Non-pigmented ciliary epithelial cell (primary cell): ENCODE measurements at places on chromosomes 5 and 9.

- DNase-seq, result no peak
Measured at GRCh38 chr5:119435436-119436132, 16.7 kb upstream of the HSD17B4 start.

- DNase-seq, result no peak
Measured at GRCh38 chr5:173441053-173441628, 112.9 kb upstream of the STC2 start.

GRCh38 chr9:100063185-100063584 lies 35.6 kb downstream of the ERP44 start:
- DNase-seq, result no peak

DNA sequence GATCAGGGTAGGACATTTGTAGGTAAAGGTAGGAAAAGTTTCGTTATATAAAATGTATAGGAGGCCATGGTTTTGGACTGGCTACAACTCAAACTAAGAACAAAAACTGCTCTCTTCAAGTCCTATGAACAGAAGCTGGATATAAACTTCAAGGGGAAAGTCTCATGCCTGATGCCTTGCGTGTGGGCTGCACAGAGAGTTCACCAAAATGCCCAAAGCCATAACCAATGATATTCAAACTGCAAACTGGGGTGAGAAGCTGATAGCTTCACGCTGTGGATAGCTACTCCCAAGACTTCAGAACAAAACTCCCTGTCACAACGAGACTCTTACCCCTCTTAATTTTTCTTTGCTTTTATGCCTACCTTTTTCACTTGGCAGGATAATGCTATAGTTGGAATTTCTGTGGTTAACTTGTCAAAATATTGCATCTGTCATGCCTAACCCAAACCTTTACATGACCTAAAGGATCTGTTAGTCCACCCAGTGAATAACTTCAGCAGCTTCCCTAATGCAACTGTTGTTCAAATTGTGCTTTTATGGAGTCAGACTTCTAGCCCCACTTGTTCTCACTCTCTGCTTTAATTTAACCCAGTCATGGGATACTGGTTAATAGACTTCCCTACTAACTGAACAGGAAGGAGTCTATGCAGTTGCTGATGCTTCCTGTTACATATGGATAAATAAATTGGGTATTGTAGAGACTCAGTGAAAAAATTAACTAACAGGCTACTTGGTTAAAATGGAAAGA lies 71.9 kb downstream of the SFXN1 start:
- DNase-seq, result no peak

- no peak for DNase-seq
Measured at GRCh38 chr9:120235081-120235480, 344.9 kb downstream of the CDK5RAP2 start.

DNA sequence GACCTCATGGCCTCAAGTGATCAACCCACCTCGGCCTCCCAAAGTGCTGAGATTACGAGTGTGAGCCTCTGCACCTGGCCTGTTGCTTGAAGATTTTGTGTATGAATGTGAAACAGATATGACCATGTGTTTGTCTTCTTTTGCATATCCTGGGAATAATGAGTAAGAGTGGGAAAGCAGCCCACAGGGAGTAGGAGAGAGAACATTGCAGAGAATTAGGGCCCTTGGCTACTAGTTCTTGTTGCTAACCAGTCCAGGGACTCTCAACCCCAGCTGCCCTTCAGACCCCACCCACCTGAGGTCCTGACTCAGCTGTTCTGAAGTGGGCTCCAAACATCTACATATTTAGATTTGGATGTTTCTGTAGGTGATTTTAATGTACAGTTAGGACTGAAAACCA lies 125.5 kb downstream of the MTX3 start:
- no peak for DNase-seq

- peak; percentile 88 for DNase-seq
Measured at GRCh38 chr5:72066705-72067107, 40.6 kb upstream of the MAP1B start.

DNA sequence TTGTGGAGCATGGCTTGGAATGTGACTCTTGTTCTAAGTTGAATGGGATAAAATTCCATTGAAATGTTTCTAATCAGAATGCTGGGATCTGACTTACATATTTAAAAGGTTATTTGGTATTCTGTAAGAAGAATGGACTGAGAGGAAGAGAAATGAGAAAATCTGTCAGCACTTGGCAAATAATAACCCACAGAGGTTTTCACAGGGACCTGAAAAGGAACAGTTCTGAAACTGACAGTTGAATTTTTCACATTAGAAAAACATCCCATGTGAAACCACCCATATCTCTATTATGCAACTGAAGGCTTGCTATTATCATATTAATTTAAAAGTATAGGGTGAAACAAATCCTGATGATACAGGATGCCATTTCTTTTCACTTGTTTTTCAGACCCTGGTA lies 302.7 kb downstream of the EPB41L4A start:
- no peak for DNase-seq

- no peak for DNase-seq
Measured at GRCh38 chr5:1831257-1831656, 30.1 kb downstream of the NDUFS6 start.

GRCh38 chr9:34380511-34381315 lies 4.0 kb upstream of the MYORG start:
- no peak for DNase-seq

DNA sequence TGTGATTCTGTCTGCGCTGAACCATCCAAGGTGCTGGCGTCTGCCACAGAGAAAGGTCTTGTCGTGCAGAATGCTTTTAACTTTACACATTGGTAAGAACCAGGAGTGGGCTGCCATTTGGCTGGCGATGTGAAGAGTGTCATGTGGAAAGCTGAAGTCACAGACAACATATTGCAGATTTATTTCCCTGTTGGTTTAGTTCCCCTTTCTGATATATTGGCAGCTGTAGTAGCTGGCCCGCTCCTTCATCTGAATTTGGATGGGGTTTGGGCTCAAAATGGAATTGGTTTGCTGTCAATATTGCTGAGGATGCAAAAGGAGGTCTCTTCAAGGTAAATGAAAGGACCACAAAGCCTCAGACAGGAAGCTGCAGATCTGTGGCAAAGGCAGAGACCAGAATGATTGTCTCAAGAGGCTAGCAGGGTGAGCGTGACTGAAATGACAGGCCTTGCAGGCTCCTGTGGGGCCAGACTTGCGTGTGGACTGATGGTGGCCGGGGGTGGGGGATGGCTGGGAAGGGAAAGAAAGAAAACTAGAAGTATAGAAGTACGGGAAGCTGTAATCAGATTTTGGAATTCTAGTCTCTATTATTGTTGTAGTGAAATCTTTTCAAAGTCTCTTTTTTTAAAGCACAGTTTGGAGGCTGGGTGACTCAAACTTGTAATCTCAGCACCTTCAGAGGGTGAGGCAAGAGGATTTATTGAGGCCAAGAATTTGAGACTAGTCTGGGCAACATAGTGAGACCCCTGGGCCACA lies 25.1 kb upstream of the CD180 start:
- no peak for DNase-seq

DNA sequence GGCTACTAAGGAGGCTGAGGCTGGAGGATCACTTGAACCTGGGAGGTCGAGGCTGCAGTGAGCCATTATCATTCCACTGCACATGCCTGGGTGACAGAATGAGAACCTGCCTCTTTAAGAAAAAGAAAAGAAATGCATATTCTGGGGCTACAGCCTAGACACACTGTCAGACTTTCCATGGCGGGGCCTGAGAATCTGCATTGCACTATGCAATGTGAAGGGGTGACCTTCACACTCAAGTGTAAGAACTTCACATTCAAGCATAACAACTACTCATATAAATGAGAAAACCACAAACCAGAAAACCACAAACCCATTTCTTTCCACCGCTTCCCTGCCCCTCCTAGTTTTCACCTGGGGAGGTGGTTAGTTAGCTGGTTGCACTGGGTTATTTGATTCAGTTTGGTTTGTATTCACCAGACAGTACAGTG lies 18.0 kb upstream of the FBP2 start:
- no peak for DNase-seq

DNA sequence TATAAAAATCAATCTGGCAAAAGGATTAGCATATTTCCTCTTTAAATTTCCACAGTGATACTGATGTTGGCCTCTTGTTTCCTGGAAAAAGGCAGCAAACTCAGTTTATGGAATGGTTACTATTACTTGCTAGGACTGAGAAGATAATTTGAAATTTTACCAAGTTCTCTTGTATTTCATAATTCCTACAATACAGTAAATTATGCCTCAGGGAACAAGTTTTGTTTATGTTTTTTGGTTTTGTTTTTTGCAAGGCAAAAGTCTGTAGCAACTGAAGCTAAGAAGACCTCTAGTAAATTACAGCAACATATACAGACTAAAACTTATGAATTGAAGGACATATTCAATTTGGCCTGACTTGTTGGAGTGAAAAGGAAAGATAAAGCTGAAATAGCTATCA lies 30.2 kb upstream of the SLCO6A1 start:
- no peak for DNase-seq

- no peak for DNase-seq
Measured at GRCh38 chr9:136361047-136361753, 2.3 kb downstream of the DNLZ start.

DNA sequence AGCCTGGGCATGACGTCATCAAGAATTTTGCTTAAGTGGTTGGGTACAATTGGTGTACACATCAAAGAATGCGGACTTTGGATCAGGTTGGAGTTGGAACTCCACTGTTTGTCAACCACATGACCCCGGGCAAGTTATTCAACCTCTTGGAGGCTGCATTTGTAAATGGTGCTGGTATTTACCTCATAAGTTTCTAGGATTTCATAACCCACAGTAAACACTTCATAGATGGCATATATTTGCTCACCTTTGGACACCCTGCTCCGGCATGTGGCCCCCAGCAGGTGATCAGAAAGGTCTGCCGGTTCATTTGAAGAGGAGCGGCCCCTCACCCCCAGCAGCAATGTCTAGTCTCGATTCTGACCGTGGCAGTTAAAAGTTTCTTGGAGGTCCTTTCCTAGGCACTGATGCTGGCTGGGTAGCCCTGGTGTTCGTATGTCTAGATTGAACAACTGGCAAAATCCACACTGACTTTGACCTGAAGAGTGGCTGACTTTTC lies 60.6 kb downstream of the IL6ST start:
- DNase-seq, result no peak

- DNase-seq, result no peak
Measured at GRCh38 chr9:134369416-134370212, 43.4 kb downstream of the RXRA start.

DNA sequence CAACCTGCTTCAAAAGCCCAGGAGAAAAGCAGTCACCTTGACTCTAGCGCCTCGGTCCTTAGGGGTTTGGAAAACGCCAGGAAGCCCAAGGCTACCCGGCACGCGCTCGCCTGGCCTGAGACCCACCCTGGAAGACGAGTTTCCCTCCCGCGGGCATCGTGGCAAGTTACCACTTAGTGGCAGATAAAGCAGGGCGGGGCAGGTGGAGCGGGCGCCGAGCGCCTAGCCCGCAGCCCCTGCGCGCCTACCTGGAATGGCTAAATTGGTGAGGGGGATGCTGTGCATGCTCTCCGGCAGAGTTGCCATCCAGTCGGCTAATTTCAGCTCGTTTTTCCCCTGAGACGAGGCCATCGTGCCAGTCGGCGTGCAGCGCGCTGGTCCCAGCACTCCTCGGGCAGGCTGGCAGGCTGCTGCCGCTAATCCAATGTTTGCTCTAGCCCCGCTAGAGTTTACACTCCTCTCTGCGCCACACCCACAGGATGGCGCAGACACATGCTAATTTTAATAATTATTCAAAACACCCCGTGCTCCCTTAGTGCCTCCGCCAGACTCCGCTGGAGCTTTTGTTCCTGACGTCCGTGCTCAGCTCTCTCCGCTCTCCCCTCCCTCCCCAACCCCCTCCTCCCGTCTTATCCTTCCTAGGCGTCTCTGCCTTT lies at the start of gene PLCXD3:
TSS of gene PLCXD3 (minus strand) at position 426 of the 656 bp plus-strand sequence. CDS start at position 351, 75 bp downstream.
- no peak for DNase-seq

DNA sequence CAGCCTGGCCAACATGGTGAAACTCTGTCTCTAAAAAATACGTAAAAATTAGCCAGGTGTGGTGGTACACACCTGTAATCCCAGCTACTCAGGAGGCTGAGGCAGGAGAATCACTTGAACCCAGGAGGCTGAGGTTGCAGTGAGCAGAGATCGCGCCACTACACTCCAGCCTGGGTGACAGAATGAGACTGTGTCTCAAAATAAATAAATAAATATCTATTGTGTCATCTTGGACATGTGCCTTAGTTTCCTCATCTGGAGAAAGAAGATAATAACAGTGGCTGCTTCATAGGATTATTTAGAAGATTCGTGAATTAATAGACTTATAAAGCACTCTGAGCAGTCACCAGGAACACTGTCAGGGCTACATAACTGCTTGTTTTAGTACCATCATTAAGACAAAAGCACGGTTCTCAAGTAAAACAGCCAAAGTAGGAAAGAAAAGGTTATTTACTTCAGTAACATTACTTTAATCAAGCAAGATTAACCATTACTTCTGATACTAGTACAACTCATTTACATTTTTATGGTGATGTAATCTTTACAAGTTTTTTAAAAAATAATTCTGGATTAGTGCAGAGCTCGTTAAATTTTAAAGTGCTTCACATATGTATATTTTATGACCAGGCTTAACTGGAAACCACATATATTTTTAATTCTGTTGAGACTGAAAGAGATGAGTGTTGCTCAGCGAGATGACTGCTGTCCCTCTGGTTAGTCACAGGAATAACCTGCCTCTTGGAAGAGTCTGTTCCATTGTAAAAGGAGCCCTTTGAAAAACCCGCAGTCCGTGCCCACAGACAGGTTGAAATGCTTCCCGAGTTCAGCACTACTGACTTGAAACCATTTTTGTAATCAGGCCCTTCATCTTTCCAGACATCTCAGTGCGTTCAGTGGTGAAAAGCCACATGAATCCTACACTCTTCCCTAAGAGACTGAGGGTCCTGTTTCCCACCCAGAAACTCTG lies 36.7 kb downstream of the ANKH start:
- no peak for DNase-seq

GRCh38 chr9:131312822-131313770 lies 23.6 kb downstream of the PLPP7 start:
- no peak for DNase-seq

DNA sequence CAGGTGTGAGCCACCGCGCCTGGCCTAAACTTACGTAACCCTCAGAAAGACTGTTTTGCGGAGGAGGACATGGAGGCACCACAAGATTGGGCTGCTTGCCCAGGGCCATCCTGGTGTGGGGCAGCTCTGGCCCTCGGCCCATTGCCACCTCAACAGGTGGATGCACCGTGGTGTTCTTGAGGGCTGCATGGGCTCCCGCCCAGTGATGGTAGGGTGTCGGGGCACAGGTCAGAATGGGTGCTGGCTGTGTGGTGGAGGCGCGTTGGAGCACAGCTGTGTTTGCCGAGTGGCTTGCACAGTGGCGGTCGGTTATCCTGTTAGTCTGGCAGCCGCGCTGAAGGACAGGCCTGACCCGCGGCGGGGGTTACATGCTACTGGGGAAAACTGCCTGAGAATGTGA lies 196.9 kb downstream of the CACNA1B start:
- DNase-seq, result no peak

- DNase-seq, result no peak
Measured at GRCh38 chr5:140049205-140049604, 6.1 kb upstream of the NRG2 start.

GRCh38 chr9:61674465-61674864 lies 484.6 kb downstream of the SPATA31A7 start:
- no peak for DNase-seq

DNA sequence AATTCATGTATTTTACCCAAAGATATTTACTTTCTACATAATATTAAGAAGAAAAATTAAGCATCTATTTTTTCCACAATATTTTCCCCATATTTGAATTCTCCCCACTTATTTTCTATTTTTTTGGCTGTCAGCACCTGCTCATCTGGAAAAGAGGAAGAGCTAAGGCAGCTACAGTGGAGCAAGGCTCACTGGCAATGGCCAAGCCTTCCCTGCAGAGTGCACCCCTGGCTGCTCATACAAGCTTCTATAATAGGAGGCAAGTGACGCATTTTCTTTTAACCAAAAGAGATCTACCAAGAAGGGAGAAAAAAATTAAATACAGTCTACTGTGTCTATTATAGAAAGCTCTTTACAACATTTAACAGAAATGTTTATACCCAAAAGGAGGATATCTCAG lies 72.5 kb downstream of the AUH start:
- no peak for DNase-seq
